Heart right ventricle (tissue), 16 donors: ENCODE measurements at places on chromosomes 13 and 19.

DNA sequence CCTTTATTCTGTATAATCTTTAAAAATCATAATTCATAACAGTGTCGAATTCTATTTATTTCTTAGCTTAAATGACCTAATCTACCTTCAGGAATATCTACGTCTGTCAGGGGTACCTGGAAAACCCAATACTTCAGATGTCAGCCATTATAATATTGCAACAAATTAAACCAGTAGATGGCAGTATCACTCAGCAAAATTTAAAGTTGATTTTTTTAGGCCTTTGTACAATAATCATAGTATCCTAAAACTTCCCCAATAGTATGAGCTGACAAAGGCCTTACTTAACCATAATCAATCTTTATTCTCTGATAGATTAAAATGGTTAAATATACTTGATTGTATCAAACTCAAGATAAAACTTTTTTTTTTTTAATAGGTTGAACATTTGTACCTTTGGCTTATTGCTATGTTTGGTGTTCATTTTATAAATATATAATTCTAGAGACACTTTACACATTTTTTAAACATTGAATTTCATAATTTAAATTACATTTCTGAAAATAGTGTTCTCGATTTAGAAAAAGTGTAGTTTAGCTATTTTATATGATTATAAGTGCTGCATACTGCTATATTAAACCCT, 830.2 kb upstream of the SPRY2 start:
- DNase-seq, result no peak

DNA sequence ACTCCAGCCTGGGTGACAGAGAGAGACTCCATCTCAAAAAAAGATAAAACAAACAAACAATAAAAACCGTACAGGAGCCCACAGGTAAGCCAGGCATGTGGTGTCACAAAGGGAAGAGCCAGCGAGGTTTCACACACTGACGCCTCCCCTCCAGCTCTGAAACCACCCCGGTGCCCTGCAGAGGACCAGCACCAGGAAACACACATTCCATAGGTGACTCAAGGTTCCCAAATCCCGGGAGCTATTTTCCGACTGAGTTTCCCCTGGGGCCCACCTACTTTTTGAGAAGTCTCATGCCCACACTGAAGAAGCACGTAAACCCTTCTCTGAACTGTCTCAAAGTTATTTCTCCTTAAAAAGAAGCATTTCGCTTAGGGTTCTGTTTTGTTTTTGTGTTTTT, 40.3 kb downstream of the RHPN2 start:
- DNase-seq, result no peak

- no peak for DNase-seq
Measured at GRCh38 chr13:91053318-91054065, 294.0 kb upstream of the MIR17HG start.

- DNase-seq, result no peak
Measured at GRCh38 chr13:75685239-75685697, 49.1 kb downstream of the LMO7 start.

DNA sequence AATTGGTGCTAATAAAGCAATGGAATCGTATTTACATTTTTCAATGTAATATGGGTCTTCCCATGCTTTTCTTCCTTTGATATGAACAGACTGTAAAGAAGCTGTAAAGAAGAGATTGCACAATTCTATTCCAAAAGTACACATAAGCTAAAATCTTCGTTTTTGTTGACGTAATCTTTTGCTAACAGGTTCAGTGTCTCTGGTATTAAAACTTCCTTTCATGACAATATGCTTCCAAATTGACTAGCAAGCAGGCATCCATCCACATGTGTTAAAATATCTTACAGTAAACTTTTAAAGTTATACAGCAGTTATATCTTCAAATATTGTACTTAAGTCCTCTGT, 19.3 kb upstream of the SGCG start:
- DNase-seq, result no peak

- DNase-seq, result no peak
Measured at GRCh38 chr19:54364775-54365257, at the start of gene LAIR1. LAIR1 (minus strand) TSS chr19:54364931; CDS start chr19:54364804, 127 bp downstream.

- no peak for DNase-seq
Measured at GRCh38 chr13:109870696-109871370, 84.5 kb upstream of the IRS2 start.

- DNase-seq, result no peak
Measured at GRCh38 chr19:28171983-28172382, 1041.0 kb downstream of the UQCRFS1 start.

DNA sequence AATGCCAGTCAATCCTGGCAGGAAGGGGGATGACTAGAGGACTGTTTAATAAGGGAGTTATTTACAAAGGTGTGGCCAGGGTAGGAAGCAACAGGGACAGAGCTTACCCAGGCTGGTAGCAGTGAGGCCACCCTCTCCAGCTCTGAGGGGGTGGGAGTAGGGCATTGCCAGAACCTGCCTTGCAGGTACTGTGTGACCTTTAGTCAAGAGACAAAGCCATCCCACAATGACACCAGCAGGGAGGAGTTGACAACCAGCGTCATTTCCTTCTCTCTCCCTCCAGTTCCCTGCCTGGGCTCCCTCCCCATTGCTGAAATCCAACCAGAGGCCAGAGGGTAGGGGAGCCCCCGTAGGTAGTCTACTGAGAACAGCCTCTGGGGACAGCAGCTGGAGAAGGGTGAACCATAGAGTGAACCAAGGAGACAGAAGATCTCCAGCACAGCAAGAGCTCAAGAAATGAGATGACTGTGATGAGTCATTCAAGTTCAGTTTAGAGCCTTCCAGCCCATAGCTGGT, 33.3 kb upstream of the SPATA13 start:
- DNase-seq, result no peak

DNA sequence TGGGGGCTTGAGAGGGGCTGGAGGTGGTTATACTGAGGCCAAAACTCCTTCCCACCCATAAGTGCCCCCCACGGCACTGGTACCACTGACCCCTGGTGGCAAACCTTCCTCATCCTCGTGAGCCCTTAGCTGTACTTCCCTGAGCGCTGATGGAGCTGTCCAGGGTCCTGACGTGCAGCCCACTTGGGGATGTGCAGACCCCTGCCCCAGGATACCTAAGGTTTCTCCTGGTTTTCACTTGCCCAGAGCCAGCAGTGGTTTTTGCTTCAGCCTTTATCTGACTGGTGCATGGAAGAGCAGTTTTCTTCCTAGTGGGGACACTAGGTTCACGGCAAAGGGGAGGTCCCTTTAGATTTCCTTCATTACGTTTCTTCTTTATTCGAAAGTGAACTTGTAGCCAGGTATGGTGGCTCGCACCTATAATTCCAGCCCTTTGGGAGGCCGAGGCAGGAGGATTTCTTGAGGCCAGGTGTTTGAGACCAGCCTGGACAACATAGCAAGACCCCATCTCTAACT, 28.7 kb upstream of the KCTD15 start:
- no peak for DNase-seq

DNA sequence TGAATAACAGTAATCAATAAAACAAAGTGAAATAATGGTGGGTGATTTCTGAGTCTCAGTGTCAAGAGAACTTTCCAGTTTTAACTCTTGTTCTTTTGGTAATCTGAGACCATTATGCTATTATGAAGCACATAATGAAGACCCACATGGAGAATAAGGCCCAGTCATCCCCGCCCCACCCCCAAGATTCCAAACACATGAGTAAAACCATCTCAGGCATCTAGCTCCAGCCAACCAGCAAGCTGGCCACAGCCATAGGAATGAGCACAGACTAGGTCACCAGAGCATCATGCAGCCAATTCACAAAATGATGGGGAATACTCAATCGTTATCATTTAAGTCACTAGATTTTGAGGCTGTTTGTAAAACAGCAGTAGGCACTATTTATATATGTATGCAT, 1769.0 kb upstream of the PCDH20 start:
- no peak for DNase-seq

DNA sequence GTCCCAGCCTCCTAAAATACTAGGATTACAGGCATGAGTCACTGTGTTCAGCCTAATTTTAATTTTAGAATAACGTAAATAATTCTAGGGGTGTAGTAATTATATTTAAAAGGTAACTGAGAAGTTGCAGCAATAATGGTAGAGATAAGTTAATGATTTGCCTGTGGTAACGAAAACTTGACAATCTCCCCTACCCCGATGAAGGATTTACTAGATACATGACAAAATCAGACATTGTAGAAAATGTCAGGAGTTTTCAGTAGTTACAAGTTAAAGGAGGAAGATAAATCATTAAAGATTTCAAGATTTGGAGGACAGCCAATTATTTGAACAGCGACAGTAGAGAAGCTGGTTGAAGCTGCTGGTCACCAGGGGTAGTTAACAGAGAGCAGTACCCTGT, 652.2 kb upstream of the PCDH20 start:
- DNase-seq, result no peak

DNA sequence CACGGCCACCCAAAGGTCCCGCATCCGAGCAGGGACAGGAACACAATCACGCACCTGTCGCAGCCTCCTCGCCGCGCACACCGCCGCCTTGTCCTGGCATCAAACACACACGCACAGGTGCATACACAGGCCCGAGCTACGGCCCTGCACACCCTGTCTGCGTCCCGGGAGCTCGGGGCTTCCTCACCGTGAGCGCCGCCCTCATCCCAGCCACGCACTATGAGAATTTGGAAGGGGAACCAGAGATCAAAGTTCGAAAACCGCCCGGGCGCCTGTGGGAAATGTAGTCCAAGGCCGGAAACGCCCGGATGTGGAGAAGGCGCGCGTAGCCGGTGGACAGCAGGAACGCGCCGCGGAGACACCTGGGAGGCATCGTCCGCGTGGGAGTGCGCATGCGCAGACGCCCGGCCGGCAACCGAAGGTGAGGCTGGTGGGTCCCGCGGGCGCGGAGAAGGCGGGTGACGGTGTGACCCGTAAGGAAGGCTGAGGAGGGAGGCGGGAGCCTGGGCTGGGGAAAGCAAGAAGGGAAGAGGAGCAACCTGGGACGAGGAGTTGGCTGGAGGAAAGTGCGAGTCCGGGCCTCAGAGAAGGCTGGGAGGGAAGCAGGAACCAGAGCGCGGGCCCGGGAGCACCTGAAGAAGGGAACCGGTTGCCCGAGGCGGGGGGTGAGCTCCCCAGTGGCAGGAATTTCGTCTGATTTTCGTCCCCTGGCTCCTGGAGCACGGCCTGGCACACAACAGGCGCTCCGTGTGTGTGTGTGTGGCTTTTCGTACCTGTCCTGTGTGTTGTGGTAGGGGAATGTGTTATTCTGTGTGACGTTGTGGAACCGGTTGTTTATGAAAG, at the start of gene ZNF567:
ZNF567 (plus strand) TSS at position 399 of the 843 bp plus-strand sequence. CDS start 7,256 bp downstream, outside the sequence.
- peak; percentile 98 for DNase-seq

- peak; percentile 57 for DNase-seq
Measured at GRCh38 chr19:46288896-46289588, 7.8 kb upstream of the HIF3A start.

GRCh38 chr13:95502216-95502615, 50.3 kb upstream of the CLDN10 start:
- no peak for DNase-seq

DNA sequence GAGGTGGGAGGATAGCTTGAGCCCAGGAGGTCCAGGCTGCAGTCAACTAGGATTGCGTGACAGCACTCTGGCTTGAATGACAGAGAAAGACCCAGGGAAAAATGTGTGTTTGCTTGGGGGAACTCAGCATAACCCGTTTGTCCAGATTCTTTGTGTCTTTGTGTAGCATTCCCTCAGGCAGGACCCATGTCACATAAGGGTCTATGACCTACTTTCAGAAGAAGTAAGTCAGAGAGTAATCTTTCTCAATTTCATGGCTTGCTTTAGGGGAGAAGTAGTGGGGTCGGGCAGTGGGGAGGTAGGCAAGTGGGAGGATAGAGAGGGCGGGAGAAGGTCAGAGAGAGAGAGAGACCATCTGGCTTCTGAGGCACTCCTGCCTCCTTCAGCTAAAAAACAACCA, 11.9 kb upstream of the PSPC1 start:
- DNase-seq, result no peak

DNA sequence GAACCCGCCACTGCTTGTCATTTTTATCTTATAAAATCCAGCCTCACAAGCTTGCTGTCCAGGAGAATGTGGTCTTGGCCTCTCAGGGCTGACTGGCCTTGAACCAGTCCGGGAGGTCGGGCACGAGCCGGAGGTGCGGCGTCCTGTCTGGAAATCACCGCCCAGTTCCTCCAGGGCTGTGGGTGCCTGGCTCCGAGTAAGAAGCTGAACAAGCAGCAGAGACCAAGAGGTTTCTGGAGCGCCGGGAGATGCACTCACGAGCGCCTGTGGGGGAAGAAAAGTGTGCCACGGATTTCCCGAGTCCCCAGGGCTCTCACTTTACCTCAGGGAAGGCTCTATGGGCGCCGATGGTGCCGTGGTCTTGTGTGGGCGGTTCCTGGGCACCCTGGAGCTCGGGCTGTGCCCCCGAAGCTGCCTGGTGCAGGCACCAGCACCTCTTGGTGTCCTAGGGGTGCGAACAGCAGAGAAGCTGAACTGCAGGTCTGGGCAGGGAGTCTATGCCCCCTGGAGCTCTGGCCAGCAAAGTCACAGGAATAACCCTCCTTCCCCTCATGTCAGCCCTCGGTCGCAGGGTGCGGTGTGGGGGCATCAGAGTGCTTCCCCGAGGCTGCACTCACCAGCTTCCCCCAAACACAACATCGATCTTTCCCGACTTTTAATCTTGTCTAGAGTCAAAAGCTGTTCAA, 50.0 kb downstream of the GAS6 start:
- DNase-seq, result no peak

GRCh38 chr13:44817131-44817671, 172.1 kb downstream of the NUFIP1 start:
- no peak for DNase-seq
